ENCODE measurements at places on chromosomes 5 and 9.

DNA sequence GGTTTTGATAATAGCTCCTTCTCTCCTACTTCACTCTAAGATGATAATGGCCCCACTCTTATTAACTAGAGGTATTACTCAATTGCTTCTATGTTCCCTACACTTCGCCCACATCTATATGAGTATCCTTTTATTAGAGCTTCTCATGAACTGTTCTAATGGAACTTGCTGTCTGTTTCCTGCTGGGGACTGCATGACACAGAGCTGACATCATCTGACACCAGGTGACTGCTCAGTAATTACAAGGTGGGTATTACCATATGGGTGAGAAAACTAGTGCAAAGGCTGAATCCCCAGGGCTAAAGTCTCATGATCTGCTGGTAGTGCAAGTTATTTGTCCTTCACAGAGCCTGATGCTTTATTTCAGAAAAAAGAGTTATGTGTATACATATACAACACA is 146.2 kb upstream of the PLCXD3 start:
- no peak for DNase-seq

- DNase-seq = no peak
Observed at GRCh38 chr5:14063691-14064090, 79.5 kb upstream of the TRIO start.

- DNase-seq = no peak
Observed at GRCh38 chr5:152412129-152412528, 7.0 kb upstream of the NMUR2 start.

DNA sequence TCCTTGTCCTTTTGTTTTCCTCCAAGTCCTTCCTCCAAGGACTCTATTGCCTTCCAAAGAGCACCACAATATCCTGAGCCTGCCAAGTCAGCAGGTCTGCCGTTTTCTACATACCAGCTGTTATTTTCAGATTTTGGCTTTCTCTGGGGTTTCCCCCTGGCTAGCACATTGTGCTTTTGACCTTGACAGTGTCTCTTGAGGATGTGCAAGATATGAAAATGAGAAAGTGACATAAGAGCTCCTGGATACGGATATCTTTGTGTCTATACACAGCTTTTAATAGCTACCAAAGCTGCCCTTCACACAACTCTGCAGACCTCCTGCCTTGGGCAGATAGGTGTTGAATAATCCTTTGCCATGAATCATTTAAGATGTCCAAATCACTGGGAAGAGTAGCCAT is 67.0 kb downstream of the HAPLN1 start:
- DNase-seq = no peak

- DNase-seq = no peak
Observed at GRCh38 chr9:91758491-91758981, 191.5 kb downstream of the ROR2 start.

DNA sequence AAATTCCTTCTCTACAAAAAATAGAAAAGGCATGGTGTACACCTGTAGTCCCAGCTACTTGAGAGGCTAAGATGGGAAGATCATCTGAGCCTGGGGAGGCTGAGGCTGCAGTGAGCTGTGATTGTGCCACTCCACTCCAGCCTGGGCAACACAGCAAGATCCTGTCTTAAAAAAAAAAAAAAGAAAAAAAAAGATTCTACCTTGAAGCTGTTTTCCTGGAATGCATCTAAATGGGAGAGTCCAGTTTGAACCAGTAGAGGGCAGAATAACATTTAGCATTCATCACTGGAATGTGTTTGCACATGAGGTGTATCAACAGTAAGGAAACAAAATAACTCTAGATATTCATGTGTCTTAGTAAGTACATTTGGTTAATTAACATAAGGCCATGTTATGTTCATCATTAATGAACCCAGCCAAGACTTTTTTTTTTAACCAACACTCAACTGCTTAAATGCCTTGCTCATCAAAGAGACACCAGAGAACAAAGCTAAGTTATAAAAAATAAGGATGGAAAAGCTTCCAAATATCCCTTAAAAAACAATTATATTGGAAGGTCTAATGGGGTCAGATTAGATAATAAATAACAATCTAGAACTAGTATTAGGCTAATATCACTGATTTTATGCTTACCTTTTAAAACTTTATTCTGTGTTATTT is 16.1 kb downstream of the IFNE start:
- DNase-seq = no peak

- DNase-seq = no peak
Observed at GRCh38 chr5:31047007-31047406, 146.5 kb upstream of the CDH6 start.

DNA sequence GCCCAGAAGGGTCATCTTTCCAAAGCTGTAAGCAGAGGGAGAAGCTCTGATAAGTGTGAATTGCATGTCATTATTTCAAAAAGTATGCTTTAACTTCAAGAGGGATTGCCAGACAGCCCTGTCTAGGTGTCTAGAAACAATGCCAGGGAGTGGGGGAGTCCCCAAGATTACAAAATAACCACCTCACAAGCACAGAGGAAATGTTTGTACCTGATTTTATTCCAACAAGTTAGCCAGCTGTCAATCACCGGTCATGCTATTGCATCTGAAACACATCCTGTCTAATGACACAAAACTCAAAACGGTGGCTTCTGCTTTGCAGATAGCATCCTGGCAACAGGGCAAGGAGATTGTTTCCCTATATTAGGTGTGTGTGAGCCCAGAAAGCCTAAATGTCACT is 154.2 kb upstream of the WWC1 start:
- DNase-seq = no peak

DNA sequence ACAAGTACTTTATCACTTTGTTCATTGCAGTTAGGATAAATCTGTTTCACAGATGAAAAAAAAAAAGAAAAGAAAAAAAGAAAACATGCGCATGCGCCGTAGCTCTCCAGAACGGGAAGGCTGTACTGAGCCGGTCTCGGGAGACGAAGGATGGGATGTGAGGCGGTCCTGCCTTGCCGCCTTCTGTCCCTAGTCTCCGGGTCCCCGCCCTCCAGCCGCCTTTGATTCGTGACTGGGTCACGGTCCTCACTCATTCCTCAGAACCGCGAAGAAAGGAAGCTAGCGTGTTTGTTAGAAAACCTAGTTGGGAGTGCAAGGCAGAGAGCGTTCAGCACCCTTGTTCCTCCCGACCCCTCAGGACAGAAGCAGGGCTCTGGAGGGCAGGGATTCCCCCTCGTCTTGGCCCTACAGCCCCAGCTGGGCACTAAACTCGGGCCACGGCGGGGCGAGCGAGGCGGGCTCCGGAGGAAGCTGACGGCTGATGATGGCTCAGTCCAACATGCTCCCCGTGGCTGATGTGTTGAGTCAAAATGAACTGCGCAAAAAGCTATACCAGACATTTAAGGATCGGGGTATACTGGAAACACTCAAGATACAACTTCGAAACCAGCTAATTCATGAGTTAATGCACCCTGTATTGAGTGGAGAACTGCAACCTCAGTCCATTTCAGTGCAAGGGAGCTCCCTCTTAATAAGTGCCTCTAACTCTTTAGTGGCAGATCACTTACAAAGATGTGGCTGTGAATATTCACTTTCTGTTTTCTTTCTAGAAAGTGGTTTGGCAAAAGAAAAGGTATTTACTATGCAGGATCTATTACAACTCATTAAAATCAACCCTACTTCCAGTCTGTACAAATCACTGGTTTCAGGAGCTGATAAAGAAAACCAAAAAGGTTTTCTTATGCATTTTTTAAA is 40.0 kb downstream of the CPLANE1 start:
- DNase-seq = no peak

DNA sequence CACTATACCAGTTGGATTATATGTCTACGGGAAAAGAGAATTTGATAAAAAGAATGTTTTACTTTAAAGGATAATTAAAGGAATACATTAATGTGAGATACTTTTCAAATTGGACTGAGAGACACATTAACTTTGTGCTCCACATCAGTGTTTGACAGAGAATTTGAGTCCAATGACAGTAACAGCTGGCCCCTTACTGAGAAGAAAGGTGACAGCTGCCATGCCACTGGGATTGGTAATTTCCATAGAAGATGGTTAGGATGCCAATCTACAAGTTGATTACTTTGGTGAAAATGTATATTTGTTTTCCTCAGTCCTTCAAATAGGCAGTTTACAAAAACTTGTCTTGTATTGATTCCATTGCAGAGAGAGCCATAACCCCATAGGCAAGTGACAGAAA is 578.4 kb downstream of the SLCO4C1 start:
- DNase-seq = no peak

Data from T-helper 17 cell (primary cell).